Left renal pelvis (tissue), 4 donors: ENCODE measurements at places on chromosomes 3 and 15. TPM values are rescaled to one million over a fixed set of nuclear protein-coding genes. Genes with fewer than 3 reads are reported as not detected.

Gene VIPR1
- polyA plus RNA-seq, result 3.2 TPM

Gene SLC51A
- polyA plus RNA-seq, result 10.4 TPM

Gene CCDC54
- polyA plus RNA-seq, result not detected

Gene LINGO1
- polyA plus RNA-seq, result 16.1 TPM

Gene RABL3
- 35.5 TPM for polyA plus RNA-seq

Gene PFKFB4
- 6.5 TPM for polyA plus RNA-seq

Gene ANKUB1
- polyA plus RNA-seq, result 0.63 TPM

Gene GOLGA8N
- 22.4 TPM for polyA plus RNA-seq

Gene C3orf85
- 14.5 TPM for polyA plus RNA-seq

DNA sequence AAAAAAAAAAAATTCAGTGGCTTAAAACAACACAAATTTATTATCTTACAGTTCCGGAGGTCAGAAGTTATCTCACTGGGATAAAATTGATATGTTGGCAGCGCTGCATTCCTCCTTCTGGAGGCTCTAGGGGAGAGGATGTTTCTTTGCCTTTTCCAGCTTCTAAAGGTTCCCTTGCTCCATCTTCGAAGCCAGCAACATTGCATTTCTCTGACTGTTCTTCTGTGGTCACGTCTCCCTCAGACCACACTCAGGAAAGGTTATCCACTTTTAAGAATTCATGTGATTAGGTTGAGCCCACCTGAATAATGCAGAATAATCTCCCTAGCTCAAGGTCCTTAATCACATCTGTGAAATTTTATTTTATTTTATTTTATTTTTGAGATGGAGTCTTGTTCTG is 23.4 kb upstream of the ACAP2 start:
- no peak for DNase-seq

DNA sequence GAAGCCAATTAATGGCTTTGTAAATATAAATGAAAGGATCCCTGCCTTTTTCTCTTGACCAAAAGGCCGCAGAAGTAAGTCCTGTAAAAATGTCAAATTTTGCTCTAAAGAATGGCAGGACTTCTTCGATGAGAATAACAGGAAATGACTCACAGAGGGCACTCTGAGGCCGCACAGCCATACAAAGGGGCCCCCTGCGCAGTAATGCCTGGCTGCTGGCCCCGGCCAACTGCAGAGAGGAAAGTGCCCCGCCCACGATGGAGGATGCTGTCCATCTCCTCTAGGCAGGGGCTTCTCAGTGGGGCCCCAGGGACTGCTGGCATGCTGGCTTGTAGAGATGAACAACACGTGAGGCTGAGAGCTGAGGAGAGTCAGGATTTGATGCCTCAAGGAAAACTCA is 18.1 kb upstream of the SCN10A start:
- no peak for DNase-seq

DNA sequence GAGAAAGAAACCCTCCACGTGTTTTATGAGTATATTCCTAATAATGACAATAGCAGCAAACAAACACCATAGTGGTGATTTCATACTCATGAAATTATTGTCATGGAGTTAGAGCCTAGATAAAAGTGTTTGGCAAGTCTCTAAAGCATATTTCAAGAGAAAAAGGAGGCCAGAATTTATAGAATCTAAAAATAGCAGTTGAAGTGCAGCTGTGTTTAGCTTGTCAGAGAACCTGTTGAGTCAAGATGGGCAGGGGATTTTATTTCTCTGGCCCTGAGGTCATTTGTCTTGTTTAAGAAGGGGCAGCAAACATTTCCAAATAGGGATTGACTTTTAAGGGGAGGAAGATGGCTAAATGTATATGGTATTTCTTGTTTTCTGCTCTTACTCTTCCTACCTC is 279.6 kb upstream of the CTDSPL start:
- no peak for DNase-seq

- DNase-seq, result peak; percentile 47
Measured at GRCh38 chr15:98085003-98085639, 124.6 kb downstream of the ARRDC4 start.

DNA sequence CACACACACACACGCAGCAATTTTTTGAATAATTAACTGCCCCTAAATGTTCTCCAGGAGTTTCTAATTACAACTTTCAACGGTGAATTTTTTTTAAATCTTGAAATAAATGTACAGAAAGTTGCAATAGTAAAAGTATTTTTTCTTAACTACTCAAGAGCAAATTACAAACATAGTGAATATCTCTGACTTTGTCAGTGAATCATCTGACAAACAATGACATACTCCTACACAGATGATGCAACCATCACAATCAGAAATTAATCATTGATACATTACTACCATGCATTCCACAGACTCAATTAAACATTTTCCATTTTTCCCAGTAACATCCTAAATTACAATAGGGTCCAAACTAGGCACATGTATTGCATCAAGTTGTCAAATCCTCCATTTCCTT is 597.3 kb downstream of the NAALADL2 start:
- DNase-seq, result no peak

DNA sequence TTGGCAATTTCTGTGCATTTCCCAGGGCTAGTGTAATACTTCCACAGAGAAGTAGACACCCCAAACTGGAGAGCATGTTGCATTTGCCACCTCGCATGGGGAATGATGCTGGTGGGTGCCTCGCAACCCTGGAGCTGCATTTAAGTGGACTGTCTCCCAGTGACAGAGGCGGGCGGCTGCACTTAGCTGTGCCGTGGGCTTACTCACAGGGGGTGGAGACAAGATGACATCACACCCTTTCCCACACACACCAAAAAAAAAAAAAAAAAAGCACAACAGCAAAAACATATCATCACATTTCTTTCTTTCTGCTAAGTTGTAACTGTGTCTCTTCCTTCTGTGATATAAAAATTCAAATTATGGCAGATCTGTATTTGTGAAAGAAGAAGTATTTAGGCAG is at the start of gene ABI3BP:
Gene ABI3BP, minus strand, starts transcription at position 113 of the 400 bp plus-strand sequence. Its CDS starts 37 bp downstream, at position 76.
- no peak for DNase-seq

GRCh38 chr3:124791142-124791541 is 60.9 kb downstream of the UMPS start:
- DNase-seq, result no peak

GRCh38 chr15:94141802-94142201 is 89.6 kb upstream of the MCTP2 start:
- DNase-seq, result no peak

DNA sequence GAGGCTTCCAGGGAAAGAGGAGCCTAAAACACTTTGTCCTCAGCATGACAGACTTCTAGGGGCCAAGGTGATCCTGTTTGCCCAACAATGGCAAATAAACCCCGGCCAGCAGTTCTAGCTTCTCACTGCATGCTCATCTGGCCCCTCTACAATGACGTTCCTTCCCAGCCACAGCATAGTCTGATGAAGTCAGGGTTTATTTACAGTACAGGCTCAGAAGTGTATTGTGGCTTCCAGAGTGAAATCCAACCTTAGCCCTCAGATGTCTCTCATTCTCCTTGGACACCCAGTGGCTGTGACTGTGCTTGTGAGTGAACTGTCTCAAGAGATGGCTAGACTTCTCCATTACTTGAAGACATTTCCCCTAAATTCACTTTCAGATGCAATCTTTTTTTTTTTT is 40.8 kb downstream of the BFSP2 start:
- no peak for DNase-seq

DNA sequence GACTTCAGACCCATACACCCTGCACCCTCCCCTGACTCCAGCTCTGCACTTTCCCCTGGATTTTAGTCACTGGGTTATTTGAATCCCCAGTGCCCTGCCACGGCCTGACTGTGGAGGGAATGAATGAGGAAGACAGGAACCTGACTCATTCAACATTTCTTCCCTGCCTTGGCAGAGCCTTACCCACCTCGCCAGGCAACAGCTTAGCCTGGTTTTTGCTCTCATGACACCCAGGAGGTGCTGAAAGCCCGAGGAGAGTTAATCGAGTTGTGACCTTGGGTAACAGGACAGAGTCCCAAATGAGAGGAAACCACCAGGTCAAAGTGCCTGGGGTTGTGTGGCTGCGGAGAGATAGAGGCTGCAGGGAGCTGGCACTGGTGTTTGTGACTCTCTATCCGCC is 128.3 kb downstream of the SMAD6 start:
- DNase-seq, result no peak

- no peak for DNase-seq
Measured at GRCh38 chr15:62482785-62483429, 317.8 kb upstream of the C2CD4B start.

DNA sequence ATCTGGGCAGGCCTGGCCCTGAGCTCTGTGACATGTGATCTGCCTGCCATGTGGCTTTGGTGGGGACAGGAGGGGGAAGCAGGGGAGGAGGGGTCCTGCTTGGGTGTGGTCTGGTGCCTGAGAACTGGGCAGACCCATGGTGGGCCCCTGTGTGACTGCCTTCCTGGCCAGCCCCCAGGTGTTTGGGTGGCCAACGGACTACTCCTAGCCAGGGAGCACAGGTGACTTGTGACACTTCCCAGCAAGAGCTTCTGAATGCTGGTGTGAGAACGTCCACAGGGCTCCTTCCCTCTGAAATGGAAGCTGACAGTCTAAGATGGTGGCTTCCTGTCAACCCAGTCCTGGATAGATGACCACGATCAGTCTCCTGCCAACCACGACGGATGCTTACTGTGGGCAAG is 136.1 kb upstream of the MEF2A start:
- no peak for DNase-seq

DNA sequence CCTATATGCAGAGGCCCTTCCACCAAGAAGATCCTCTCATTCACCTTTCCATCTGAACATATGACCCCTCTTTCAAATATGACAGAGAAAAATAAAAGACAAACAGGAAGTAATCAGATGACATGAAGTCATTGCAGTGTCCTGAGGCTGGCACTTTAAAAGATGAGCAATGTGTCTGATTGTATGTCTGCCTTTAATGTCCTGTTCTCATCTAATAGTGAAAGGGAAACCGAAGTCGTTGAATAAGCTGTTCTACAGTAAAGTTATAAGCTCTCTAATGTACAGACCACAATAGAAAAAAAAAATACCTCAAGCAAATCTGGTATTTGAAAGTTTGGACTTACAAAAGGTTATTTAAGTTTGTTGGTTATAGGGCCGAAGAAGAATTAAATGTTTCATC is 243.0 kb downstream of the CLSTN2 start:
- no peak for DNase-seq

- DNase-seq, result no peak
Measured at GRCh38 chr3:184133840-184134745, 1.1 kb upstream of the EIF2B5 start.

DNA sequence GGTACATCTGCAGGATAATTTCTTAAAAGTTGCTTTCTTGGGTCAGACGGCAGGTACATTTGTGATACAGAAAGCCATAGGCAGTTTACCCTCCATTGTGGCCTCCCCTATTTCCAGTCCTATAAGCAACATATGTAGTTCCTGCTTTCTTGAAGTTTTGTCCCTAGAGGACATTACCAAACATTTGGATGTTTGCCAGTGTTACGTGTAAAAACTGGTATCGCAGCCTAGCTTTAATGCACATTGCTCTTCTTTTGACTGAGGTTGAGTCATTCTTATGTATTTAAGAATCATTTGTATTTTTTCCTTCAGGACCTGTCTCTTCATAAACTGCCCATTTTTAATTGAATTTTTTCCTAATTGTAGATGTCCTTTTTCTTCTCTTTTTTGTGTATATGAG is 114.3 kb downstream of the DIPK2A start:
- DNase-seq, result no peak

DNA sequence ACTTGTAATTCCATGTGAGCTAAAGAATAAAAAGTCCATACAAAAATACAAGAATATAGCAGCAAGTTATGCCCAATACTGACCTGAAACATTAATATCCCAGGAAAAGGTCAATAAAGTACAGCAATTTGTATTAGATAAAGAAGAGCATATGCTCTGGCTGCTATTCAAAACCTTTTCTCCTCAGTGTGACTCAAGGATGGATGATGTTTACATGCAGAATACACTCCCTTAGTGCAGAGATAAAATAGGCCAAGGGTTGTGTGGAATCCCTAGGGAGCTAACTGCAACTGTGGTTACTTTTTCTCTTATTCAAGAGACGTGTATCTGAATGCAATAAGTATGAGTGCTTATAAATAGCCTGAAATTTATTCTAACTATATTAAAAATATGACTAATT is 78.7 kb downstream of the SLC9A9 start:
- no peak for DNase-seq

GRCh38 chr3:186264608-186265400 is 97.2 kb downstream of the DGKG start:
- no peak for DNase-seq

GRCh38 chr3:8875836-8876235 is 87.4 kb downstream of the RAD18 start:
- DNase-seq, result no peak

GRCh38 chr3:67094167-67094566 is 96.1 kb downstream of the KBTBD8 start:
- no peak for DNase-seq

GRCh38 chr3:102826636-102827035 is 391.8 kb downstream of the ZPLD1 start:
- peak; percentile 5 for DNase-seq
